ENCODE measurements at places on chromosomes 16 and 17.

DNA sequence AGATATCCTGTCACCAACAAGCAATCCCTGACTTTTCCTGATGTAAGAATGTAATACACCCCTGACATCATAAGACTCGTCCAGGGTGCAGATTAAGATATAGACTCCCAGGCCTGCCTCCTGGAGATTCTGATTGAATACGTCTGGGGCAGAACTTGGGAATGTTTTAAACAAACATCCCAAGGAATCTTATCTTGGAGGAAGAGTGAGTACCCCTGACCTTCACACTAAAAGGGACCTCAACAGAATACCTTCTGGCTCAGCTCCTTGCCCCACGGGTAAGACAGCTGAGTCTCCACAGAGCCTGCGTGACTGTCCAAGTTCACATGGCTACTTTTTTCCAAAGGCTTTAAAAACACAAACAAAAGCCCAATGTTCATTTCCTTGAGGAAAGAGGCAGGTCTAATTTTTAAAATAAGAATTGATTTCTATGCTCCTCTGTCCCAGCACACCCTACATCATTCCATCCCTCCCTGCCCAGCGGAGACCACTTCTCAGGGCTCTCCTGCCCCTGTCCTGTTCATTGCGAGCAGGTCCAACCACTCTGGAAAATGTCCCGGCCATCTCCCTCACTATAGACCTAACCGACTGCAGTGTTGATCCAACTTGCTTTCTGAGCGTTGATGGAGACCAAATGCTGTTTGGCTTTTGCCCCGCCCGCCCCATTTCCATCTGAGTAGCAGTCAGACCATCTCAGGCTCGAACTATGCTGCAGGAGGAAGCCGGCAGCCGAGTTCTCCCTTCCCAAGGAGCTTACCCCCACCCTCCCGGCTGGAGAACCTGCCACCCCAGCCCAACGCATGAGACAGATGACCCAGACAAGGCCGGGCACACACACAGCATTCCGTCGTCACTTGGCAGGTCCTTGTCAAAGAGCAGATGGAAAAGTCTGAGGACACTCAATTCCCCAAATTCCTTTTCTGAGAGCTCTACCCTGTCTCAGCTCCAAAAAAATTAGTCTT lies 44.1 kb upstream of the MYH10 start:
- peak; percentile 65 for DNase-seq

- DNase-seq: no peak
Observed at GRCh38 chr16:73396556-73396955, 348.6 kb upstream of the ZFHX3 start.

DNA sequence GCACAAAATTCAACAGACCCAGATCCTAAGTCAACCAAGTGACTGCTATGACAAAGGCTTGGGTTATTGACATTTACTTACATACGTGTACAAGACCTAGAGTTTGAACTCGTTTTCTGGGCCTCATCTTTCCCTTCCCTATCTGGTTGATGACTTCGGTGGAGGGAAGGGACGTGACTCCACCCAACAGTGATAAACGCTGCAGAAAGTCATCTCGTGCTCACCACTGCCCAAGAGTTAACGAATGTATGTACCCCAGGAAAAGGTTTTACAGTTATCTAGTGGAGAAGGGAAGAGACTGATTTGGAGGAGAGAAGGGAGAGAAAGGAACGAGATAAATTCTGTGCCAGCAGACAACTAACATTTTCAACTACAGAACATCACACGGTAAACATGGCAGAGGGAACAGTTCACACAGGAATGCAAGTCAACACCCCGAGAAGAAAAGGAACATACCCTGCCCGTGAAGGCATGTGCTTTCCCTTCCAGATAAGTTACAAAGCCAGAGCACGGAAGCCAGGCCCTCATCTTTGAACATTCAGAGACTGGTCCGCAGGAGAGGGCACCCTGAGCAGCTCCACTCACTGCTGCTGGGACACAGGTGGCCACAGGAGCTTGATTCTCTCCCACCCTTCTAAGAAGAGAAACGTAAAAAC lies 13.9 kb upstream of the CYTH1 start:
- DNase-seq: no peak

GRCh38 chr17:49990331-49990730 lies 4.7 kb downstream of the DLX3 start:
- DNase-seq: no peak

GRCh38 chr17:68514831-68515635 lies 2.8 kb downstream of the PRKAR1A start:
- peak; percentile 76 for DNase-seq

DNA sequence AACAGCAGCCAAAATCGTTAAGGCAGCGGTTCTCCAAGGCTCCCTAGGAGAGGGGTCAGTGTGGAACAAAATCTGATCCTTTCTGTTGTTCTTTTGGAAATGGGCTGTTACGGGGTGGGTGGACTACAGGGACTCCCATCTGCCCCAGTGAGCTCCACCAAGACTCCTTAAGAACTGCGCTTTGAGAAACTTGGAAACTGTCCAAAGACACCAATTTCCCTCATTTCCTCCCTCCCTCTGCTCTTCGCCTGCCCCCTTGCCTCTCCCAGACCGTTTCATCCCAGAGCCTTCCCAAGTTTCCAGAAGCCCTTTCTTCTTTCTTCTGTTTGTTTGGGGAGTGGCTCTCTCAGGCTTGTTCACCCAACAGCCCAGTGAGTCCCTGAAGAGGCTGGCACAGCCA lies 205.4 kb downstream of the COPRS start:
- DNase-seq: no peak

GRCh38 chr17:77213778-77214132 lies 73.0 kb downstream of the SEC14L1 start:
- no peak for DNase-seq

- DNase-seq: peak; percentile 91
Observed at GRCh38 chr17:2215616-2216364, 87.8 kb downstream of the SMG6 start.

DNA sequence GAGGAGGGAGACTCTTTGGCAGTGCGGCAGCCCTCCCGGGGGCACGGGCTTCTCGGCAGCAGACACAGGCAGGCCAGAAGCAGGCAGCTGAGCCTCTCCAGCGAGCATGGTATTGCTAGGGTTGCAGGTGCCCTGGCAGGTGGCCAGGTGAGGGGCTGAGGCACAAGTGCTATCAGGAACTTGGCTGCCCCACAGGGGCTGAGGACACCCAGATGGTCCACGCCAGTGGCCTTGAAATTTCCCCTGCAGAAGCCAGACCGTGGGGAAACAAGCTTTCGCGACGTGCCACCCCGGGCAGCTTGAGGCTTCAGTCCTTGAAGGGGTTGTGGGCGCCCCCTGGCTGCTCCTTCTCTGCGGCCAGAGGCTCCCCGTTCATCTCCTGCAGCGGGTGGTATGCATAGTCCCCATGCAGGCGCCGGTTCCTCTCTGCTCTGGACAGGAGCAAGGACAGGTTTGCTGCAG lies 8.5 kb downstream of the NAGPA start:
- no peak for DNase-seq

DNA sequence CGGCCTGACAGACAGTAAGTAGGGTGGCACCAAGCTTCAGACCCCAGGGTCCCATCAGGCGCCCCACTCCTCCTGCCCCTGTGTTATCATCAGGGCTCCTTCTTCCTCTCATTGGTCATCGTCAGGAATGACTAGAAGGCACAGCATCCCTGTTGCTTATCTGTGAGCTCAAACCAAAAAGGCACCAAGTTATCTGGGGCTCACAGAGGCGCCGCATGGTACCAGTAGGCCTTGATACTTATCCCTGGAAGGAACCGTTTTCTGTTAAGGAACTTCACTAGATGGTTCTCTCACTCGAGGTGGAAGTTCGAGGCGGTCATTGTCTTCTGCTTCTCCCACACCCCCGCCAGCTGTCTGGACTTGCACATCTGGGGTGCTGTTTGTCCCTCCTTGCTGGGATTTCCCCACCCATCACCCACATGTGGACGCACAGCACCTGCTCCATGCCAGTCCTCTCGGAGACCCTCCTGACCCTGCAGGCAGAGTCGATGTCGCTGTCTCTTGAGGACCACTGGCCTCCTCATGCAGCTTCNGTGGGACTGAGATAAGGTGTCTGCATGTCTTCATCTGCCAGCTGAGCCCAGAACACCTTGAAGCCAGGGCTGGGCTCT lies 52.1 kb downstream of the METRNL start:
- DNase-seq: no peak

All from brain microvascular endothelial cell (primary cell).